NCI-H345 (cell line): ENCODE measurements at places on chromosomes 2 and 18.

GRCh38 chr2:22998359-22998758, 386.6 kb upstream of the KLHL29 start:
- no peak for DNase-seq

DNA sequence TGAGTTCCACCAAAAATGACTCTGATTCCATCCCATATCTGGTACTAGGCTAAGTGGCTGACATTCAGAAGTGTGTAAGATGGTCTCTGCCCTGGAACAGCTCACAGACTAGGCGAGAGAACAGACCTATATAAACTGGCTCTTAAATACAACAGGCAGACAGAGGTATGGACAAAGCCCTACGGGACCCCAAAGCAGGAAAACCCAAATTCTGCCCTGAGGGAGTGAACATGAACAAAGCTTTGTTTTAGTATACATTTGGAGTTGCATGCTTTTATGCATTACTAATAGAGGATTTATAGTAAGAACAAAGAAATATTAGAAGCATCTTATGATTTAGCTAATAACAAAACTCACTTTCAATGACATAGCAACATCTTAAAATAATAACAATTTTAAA, 25.1 kb downstream of the GDF7 start:
- no peak for DNase-seq

- DNase-seq: peak; percentile 86
Observed at GRCh38 chr18:80108739-80109675, at the start of gene ADNP2. ADNP2 (plus strand) TSS chr18:80109262; CDS start chr18:80117543, 8,281 bp downstream.

DNA sequence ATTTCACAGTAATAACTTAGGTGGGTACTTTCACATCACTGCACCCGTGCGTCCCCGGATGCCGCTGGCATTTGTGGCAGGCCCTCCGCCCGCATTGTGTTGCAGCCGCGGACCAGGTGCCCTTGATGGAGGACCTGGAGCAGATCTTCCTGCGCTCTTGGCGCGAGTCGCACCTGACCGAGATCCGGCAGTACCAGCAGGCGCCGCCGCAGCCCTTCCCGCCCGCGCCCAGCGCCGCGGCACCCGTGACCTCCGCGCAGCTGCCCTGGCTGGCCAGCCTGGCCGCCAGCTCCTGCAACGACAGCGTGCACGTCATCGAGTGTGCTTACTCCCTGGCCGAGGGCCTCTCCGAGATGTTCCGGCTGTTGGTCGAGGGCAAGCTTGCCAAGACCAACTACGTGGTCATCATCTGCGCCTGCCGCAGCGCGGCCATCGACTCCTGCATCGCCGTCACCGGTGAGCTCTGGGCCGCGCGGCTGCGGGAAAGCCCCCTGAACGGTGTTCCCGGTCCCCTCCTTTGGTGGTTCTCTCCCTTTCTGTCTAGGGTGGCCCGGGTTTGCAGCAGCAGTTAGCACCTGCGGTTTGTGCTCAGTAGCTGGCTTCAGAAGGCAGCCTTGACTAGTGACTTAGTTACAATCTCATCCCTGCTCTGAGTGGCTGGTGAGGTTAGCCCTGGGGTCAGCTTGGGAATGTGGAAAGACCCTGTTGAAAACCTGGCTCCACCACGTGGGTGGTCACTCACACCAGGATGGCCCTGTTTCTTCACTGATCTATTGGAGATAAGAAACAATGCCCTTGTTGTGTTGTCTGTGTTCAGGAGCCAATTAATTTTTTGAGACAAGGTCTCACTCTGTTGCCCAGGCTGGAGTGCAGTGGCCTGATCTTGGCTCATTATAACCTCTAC, 59.1 kb downstream of the GREB1 start:
- DNase-seq: no peak

DNA sequence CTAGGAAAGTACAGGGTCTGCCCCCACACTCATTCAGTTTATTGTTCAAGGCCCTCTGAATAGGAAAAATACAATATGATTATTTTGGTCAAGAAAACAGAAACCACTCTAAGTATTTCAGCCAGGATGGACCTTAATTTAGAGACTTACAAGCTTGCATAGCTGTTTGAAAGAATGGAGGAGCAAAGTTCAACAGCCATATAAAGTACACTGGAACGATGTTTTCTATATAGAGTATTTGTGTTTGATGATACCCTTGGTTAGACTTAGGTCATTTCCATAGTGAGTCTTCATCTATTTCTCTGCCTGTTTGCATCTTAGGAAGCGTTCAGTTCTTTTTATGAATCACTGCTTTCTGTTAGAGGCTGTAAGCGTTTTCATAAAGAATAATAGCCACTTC, 366.2 kb downstream of the NUP35 start:
- DNase-seq: no peak

DNA sequence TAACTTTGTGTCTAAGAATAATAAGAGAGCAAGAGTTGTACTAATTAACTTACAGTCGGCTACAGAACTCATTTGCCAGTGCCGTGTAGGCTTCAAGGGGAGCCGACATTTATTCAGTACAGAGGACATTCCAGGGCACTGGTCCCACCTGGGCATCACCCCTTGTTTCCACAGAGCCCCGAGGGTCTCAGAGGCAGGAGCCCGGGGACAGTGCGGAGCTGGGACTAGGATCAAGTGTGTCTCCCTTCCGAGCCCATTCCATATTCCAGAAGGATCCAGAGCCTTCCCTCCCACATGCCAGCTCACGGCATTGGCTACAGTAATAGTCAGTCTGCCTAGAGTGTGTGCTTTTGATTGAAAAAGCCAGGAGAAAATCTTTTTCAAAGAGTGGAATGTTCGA, 71.5 kb upstream of the CTDP1 start:
- DNase-seq: no peak

GRCh38 chr2:9226458-9227380, 20.1 kb downstream of the ASAP2 start:
- no peak for DNase-seq

GRCh38 chr2:59584958-59585357, 968.5 kb downstream of the BCL11A start:
- peak; percentile 1 for DNase-seq

DNA sequence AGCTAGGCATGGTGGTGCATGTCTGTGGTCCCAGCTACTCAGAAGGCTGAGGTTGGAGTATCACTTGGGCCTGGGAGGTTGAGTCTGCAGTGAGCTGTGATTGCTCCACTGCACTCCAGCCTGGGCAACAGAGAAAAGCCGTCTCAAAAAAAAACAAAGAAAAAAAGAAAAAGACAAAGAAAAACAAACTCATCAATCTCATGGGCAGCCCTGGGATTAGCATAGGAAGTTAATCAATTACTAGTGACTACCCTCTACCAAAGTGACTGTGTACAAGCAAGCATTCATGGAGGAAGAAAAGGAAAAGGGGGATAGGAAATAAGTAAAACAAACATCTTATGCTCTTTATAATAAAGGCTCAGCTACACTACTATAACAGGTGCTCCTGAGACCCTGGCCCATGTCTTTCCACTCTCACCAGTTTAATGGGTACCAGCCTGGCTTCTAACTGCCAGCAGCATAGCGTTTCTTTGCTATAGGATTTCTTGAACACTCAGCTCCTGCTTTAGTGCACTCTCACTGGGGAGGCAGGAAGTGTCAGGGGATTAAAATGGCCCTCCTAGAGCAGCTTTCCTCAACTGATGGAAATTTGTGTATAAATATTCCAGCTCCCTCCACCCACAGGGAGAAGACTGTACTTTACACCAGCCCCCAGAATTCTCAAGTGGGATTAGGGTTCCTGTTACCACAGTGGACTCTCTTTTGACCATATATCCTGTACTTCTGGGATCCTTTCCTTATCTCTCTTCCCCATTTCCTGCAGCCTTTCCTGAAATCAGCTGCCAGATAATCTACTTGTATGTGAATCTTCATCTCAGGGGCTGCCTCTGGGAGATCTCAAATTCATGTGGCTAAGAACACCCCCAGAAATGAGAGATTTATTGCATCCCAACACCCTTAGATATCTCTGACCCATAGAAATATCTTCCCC, 91.3 kb upstream of the GLS start:
- DNase-seq: no peak

DNA sequence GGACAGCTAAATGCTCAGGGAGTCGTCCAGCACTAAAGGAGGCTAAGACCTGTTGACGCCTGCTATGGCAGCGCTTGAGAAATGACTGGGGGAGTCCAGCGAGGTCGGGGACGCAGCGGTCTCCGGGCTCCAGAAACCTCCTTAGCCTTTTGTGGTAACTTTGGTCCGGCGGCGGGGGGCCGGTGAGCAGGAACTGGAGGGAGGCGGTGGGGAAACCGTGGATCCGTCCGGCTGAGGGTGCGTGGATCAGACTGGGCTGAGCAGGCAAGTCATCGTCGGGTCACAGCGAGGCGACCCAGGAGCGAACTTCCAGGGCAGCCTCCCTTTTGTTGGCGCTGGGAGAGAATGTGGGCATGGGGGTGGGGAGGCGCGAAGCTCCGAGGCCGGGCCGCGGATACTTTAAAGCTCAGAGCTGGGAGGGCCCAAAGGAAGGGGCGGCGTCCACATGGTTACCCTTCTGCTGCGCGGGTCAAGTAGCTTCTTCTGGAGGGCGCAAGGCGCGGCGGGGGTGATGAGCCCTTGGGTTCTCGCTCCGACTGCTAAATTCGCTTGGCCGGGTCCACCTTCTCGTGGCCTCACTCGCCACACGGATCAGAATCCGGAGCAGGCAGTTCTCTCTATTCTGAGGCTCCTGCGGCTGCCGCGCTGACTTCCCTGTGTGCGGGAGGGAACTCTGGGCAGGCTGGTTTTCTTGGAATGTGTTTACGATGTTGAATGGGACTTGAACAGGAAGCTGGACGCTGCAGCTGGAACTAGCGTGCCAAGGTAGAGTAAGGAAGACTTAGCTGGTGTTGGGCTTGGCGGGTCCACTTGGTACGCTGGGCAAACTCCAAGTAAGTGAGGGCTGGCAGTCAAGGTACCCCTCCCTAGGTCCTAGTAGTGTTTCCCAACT, 920 bp downstream of the GULP1 start:
- DNase-seq: peak; percentile 78

DNA sequence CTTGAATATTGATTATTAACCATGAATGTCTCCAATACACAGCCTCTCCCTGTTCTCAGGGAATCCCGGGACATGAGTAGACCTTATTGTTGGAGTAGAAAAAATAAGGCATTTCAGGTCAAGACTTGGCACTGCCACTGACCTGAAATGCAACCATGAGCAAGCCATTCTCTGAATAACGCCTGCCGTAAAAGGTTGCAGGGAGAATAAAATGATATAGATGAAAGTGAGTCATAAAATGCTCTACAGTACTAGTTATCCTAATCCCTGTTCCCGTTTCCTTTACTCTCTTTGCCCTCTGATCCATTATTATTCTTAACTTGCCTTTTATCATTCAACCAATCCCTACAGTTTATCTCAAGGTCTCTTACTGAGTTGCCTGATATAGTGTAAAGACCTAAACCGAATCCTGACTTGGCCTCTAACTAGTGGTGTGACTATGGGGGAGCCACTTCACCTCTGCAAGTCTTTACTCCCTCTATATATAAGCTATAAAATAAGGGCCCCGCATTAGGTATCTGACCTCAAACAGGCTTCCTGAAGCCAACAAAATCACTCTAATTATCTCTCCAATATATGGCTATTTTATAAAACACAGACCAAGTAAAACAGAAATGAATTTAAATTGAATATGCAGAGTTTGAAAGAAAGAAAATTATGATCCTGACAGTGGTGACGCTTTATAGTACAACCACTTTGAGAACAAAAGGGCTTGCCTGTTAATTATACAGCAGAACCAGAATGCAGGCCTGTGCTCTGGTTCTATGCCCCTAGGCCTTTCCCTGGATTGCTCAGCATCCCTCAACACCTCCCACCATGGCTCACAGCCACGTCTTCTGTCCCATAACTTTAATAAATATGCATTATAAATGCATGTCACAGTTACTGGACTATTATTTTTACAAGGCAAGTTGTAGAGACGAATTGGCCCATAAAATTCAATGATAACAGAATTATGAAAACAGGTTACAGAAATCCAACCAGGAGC, 183.1 kb downstream of the STK39 start:
- no peak for DNase-seq

GRCh38 chr2:196968516-196968915, 42.0 kb upstream of the PGAP1 start:
- no peak for DNase-seq

GRCh38 chr2:157789933-157790511, 86.1 kb downstream of the ACVR1 start:
- no peak for DNase-seq

DNA sequence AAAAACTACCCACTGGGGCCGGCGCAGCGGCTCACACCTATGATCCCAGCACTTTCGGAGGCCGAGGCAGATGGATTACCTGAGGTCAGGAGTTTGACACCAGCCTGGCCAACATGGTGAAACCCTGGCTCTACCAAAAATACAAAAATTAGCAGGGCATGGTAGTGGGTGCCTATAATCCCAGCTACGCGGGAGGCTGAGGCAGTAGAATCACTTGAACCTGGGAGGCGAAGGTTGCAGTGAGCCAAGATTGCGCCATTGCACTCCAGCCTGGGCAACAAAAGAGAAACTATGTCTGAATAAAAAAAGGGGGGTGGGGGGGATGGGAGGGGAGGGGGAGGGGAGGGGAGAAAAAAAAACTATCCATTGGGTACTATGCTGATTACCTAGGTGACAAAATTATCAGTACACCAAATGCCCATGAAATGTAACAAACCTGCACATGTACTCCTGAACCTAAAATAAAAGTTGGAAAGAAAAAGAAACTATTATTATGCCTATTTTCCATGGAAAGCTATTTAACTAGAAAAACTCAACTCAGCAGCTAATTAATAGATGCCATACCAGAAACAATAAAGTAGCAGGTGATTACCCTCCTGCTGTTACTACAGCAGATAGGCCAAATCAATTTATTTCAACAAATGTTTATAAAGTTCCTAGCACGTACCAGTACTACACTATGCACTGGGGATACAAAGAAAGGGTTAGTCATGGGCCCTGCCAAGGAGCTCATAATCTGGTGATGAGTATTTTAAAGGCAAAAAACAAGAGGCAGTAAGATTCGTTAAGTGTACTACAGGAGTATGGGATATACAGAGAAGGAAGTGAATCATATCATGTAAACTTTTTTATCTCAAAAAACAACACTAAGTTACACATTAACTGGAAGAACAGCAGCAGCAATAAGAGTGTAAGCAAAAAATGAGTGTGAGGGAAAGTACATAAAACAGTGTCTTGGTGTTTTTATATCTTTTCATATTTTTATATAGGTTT, 112.8 kb upstream of the SLC39A10 start:
- DNase-seq: no peak

- no peak for DNase-seq
Observed at GRCh38 chr2:207546822-207547221, 17.1 kb downstream of the CREB1 start.

DNA sequence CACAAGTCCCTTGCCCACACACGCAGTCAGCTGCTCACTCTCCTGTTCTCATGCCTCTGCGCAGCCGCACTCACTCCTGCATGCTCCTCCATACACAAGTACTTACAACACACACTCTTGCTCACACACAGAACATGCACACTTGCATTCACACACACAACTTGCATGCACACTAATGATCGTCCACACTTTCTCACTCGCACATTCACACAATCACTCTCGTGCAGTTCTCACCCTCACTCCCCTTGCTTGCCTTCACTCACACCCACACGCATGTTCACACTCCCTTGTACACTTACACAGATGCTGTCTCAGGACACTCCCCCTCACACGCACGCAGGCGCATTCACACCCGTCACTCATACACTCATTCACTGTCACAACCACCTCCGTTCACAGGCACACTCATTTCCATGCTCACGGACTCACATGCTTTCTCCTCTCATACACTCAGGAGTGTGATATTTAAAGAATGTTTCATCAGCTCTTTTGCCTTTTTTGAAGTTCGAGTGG, 36.1 kb upstream of the LYPD6B start:
- DNase-seq: no peak
